ENCODE measurements at places on chromosomes 7 and 10. TPM values are rescaled to one million over a fixed set of nuclear protein-coding genes. Genes with fewer than 3 reads are reported as not detected.

The TMEM72 gene
- polyA plus RNA-seq, result 1.8 TPM

The PIP4K2A gene
- polyA plus RNA-seq, result 21.2 TPM

The FAM20C gene
- 22.2 TPM for polyA plus RNA-seq

The STEAP1B gene
- 2.9 TPM for polyA plus RNA-seq

The SSC4D gene
- polyA plus RNA-seq, result 1.7 TPM

The DENND2A gene
- polyA plus RNA-seq, result 37.2 TPM

The CALML3 gene
- 0.85 TPM for polyA plus RNA-seq

The ATRNL1 gene
- 4.4 TPM for polyA plus RNA-seq

- no peak for DNase-seq
Observed at GRCh38 chr7:37052705-37053104, 328.4 kb upstream of the AOAH start.

- DNase-seq, result no peak
Observed at GRCh38 chr7:10940704-10941355, 32.8 kb upstream of the PHF14 start.

DNA sequence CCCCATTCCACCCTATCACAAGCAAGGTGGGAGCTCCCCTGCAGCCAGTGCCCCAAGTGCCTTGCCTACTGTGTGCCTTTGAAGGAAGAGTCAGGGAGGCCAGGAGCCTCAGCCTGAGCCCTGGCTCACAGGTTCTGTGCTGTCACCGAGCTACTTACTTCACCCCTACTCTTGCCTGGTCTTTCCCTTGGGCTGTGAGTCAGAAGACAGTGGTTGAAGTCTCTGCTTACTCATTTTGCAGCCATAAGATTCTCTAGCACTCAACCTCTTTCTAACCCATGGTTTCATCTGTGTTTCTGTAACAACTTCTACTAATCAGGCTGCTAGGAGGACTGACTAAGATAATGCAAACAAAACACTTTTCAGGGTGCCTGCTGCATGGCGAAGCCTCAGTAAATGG lies 114.5 kb downstream of the PLCE1 start:
- DNase-seq, result no peak

DNA sequence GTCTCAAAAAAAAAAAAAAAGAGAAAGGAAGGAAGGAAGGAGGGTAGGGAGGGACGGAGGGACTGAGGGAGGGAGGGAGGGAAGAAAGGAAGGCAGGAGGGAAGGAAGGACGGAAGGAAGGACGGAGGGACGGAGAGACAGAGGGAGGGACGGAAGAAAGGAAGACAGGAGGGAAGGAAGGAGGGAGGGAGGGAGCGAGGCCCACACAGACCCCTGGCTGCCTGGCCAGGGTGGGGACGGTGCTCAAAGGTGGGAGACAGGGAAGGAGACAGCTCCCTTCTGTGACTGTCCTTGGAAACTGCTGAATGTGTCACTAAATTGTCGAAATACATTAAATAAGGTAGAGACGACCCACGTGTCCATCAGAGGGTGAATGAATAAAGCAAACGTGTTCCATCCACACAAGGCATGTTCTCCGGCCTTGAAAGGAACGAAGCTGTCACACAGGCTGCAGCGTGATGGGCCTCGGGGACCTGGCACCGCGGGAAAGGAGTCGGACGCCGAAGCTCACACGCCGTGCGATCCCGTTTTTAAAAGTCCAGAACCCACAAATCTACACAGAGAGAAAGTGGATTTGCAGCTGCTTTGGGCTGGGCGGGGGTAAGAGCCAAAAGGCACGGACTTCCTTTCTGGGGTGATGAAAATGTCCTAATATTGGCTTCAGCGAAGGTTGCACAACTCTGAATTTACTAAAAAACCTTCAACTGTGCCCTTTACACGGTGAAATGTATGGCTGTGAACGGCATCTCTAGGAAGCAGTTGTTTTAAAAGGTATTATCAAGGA lies 23.3 kb downstream of the ADAP1 start:
- DNase-seq, result no peak

GRCh38 chr10:103910442-103911012 lies 7.5 kb downstream of the STN1 start:
- no peak for DNase-seq

DNA sequence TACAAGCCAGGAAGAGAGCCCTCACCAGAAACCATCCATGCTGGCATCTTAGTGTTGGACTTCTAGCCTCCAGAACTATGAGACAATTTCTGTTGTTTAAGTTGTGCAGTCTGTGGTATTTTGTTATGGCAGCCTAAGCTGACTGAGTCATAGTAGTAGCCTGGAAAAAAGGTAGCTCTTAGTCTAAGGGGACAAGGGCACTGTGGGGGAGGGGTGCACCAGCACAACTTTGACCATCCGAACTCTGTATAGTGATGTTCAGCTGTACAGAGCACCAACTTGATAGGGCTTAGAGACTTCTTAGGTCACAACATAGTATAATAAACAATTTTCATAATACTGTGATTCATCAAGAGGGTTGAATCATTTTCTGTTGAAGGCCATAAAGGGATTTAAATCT lies 14.3 kb downstream of the EIF4EBP2 start:
- no peak for DNase-seq

DNA sequence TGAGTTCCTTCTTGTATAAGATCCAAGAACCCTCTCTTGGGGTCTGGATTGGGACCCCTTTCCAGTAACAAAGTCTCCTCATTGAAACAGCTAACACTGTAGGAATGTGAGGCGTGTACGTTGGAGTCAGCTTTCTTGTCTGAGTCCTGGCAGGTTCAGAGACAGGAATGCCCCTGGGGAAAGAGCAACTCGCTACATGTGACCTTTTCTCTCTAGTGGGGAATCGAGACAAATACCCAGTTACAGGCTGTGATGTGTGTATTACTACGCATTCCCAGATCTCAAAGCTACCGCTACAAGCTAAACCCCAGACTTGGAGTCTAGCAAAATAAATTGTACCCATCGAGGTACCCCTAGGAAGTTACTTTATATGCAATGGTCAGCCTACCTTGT lies 85.6 kb upstream of the FRMD4A start:
- no peak for DNase-seq

GRCh38 chr7:41630741-41631140 lies 72.1 kb downstream of the INHBA start:
- DNase-seq, result no peak

GRCh38 chr10:17460756-17461155 lies 6.4 kb upstream of the ST8SIA6 start:
- DNase-seq, result no peak

DNA sequence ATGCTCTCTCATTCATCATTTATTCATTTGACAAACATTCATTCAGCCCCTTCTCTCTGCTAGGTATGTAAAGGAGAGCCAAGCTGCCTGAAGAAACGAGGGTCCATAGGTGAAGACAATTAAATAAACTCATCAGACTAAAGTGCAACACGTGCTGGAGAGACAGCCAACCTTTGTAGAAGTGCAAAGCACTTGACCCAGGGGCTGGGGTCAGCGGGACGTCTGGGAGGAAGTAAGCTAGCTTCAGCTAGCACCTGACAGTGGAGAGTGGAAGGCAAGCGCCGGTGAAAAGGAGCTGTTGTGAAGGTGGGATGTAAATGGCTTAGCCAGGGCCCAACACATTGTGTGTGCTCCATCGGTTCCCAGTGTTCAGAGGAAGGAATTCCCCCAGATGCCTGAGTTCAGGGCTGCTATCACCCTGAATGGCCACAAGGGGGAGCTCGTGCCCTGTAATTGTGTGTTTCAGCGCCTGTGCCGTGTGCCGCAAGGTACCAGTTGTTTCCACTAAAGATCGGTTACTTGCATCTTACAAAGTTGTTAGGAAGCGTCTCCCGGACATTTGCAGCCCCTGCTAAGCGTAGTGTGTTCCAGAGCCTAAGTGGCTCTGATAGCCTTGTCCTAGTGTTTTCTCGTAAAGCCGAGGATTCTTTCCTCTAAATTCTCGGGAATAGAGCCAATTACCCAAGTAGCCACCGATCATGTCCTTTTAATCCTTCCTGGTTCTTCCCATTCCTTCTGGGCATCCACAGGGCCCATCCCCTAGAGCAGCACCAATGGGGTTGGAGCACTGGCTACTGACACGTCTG lies 30.6 kb downstream of the TLX1 start:
- DNase-seq, result peak; percentile 47

- DNase-seq, result no peak
Observed at GRCh38 chr7:691361-692045, 35.0 kb upstream of the DNAAF5 start.

DNA sequence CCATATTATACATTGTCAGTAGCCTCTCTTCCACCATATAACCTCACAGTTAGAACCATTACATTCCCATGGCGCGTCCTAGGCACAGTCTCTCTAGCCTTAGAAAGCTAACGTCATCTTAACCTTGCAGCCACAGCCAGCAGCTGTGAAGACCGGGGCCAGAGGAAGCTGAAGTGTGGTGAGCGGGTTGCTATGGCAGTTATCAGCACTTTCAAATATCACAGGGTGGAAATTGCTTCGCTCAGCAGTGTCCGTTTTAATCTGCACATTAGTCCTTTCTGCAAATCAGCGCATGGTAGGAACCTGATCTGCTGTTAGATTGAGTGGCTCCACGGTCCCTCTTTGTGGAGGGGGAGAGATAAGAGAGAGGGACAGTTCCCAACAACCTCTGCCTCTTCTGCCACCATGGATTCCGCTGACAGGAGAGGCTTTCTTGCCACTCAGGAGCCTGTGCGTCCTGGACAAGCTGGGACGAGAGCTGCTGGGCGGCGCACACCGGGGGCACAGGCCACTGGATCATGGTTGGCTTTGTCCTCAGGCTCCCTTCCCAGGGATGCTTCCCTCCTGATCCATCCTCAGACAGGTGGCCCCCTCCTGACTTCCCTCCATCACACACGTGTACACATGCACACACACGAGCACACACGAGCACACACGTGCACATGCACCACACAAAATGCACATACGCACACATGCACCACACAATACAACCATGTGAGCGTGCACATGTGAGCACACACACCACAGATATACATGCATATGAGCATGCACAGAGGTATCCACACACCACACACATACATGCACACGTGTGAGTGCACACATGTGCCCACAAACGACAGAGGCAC lies 93.8 kb downstream of the WDR37 start:
- DNase-seq, result peak; percentile 80

DNA sequence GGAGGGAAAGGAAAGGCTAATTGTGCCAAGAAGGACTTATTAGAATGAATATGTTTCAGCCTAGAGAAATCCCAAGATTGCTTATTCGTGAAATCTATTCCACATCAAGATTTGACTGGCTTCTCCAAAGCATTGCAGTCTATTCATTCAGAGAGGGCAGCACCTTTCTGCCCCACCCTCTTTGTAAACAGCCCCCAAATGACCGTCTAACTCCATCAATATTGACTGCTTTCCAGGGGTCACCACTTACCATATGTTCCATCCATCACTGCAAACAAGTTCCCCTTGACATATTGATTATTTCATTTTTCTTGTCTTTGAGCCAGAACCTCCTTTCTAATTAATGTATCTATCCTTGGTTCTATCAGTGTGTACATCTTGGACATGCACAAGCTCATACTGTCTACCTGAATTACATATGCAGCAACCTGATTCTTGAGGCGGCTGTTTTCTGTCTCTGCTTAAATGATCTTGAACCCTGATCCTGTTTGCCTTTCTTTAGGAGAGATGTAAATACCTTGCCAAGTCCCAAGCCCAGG lies 44.2 kb upstream of the PTER start:
- DNase-seq, result no peak

DNA sequence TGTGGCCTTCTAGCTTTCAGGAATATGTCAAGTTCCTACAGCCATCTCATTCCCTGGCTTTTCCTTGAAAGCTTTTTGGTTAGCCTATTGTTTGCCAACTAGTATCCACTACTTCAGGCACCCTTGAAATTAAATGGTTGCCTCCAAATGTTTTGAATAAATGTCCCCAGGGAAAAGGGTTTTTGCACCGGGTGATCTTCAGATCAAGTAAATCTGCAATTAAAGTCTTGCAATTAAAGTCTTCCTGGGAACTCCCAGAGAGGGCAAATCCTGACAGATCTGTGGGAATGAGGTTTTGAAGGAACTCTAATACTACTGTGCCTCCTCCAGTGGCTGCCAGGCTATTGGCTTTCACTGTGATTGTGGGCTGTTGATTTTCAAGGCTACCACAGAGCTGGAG lies 17.7 kb upstream of the ZNRF2 start:
- DNase-seq, result no peak

- no peak for DNase-seq
Observed at GRCh38 chr10:1483826-1484225, 253.5 kb downstream of the ADARB2 start.

DNA sequence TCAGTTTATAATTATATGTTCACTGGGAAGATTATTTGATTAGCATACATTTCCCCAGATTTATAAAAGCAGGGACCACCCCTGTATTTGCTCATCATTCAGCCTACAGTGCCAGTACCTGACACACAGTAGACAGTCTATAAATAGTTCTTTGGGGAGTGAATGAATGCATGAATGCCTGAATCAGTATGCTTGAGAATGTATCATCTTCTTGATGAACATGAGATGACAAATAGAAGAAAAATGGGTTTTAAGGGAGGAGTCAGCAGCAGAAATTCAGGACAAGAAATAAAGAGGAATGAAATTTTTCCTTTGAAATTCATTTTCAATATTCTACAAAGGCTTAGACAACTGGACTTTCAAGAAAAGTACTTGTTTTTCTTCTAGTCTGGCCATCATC lies 295.8 kb upstream of the LRRTM3 start:
- DNase-seq, result no peak

DNA sequence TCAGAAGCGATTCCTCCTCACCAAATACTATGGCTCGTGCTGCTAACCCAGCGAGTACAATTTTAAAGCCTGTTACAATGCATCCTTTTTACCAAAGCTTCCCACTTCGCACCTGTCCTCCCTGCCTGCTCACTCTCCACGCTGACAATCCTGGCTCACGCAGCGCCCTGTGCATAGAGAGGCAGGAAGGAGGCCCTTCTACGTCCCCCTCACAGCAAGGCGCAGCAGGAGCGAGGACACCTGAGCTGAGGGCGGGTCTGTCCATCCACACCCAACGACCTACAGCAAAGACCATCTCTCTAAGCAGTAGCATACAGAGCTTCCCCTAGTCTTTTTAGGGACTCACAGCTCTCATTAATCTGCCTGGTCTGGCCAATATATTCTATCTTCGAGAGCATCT lies 46.0 kb downstream of the MKI67 start:
- DNase-seq, result no peak

DNA sequence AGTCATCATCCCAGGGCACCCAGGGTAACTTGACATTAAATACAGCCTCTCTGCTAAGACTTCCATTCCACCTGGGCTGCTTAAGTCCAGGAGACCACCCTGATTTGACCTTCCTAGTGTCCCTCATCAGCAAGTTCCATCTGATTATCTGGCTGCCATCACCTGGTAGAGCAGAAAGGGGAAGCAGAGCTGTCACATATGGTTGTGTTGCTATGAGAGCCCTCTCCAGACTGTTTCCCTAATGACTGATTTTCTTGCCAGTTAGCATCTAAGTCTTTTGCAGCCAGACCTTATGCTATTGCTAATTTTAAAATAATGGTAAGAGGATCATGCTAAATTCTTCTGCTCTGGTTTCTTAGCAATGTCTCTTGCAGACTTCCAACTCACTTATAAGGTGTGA lies 38.7 kb downstream of the KCNH2 start:
- no peak for DNase-seq

- no peak for DNase-seq
Observed at GRCh38 chr7:116582806-116583444, 58.1 kb downstream of the CAV1 start.

DNA sequence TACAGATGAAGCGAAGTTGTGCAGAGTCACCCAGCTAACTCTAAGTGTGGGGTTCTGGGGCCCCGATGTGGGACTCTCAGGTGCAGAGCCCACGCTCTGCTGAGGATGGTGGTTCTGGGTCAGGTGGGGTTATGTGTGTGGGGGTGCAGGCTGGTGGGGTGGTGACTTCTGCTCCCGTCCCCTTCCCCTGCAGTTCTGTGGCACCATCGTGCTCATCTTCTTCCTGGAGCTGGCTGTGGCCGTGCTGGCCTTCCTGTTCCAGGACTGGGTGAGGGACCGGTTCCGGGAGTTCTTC lies 28.6 kb upstream of the SH2D4B start:
- DNase-seq, result no peak

All from right lung (tissue), 10 donors.